ENCODE measurements at places on chromosomes 3 and 15. TPM values are rescaled to one million over a fixed set of nuclear protein-coding genes. Genes with fewer than 3 reads are reported as not detected.

The STAC gene
- total RNA-seq: not detected

The DNAJA4 gene
- 1.1 TPM for total RNA-seq

The A4GNT gene
- total RNA-seq: not detected

The FSIP1 gene
- 1.3 TPM for total RNA-seq

The SLC12A1 gene
- not detected for total RNA-seq

The MST1R gene
- total RNA-seq: 13.6 TPM

The CCR9 gene
- total RNA-seq: not detected

The TGM5 gene
- total RNA-seq: not detected

The CYB561D2 gene
- 21.2 TPM for total RNA-seq

The OXTR gene
- total RNA-seq: 3.9 TPM

The DOCK3 gene
- total RNA-seq: 0.09 TPM

The OIP5 gene
- 23.4 TPM for total RNA-seq

The LTF gene
- not detected for total RNA-seq

The CACNA2D3 gene
- total RNA-seq: not detected

The AMT gene
- total RNA-seq: 2.5 TPM

The IQCF5 gene
- total RNA-seq: not detected

The CLDN16 gene
- total RNA-seq: 0.27 TPM

The ACP3 gene
- 2.3 TPM for total RNA-seq
